Pulmonary artery endothelial cell (primary cell): ENCODE measurements at places on chromosomes 1 and 21.

DNA sequence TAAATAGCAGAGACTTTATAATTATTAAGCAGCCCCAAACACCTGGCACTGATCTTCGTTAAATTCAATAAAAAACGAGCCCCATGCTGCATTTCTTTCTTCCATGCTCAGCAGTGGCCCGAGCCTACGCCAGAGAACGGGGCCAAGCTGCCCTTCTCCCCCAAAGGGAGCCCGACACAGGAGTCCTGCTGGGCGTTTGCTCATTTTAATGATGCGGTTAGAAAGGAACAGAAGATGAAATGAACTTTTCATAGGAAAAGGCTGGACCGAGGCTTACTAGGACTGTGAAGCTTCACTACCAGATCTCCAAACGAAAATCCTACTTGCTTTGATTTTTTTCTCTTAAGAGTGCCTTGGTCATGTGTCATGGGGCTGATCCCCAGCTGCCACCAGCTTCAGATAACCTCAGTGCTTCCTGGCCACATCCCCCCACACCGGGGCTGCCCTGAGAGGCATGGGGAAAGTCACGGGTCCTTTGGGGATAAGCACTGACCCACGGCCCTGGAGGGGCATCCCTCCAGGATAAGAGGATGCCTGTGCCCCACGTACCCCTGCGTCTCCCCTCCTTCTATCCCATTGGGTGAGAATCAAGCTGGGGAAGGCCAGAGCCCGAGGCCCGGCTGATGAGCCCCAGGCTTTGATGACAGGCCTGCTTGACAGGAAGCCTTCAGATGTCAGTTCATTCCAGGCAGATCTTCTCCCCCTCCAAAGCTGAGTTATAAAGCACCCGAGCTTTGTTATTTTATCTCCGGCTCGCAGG, 34.2 kb downstream of the PGBD5 start:
- DNase-seq, result no peak

GRCh38 chr1:154745750-154746425, 124.2 kb downstream of the KCNN3 start:
- DNase-seq, result no peak

- DNase-seq, result no peak
These were observed 154.8 kb downstream of the NTPCR start for GRCh38 chr1:233105225-233105624.

DNA sequence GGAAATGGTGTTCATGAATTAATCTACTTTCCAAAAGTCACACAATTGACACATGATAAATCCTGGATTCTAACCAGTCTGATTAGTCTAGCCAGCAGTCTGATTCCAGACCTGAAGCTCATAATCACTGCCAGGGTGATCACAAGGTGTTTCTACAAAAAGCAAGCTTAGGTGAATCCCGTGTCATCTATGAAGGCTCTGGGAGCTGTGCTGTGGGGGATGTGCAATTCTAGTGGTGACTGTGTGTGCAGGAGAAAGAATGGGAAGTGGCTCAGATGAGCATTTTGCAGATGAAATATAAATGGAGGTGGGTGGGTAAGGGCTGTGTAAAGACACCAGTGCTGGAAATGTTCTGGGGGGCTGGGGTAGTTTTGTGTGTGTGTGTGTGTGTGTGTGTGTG, 1.8 kb upstream of the NPPB start:
- DNase-seq, result no peak

- DNase-seq, result no peak
These were observed 223.4 kb downstream of the FMN2 start for GRCh38 chr1:240314845-240315801.

- DNase-seq, result no peak
These were observed 108.2 kb upstream of the SLC35F3 start for GRCh38 chr1:233796146-233796783.

GRCh38 chr1:194295685-194296084, 1109.3 kb upstream of the B3GALT2 start:
- DNase-seq, result no peak

GRCh38 chr1:69409731-69410456, 157.8 kb upstream of the LRRC7 start:
- DNase-seq, result no peak

DNA sequence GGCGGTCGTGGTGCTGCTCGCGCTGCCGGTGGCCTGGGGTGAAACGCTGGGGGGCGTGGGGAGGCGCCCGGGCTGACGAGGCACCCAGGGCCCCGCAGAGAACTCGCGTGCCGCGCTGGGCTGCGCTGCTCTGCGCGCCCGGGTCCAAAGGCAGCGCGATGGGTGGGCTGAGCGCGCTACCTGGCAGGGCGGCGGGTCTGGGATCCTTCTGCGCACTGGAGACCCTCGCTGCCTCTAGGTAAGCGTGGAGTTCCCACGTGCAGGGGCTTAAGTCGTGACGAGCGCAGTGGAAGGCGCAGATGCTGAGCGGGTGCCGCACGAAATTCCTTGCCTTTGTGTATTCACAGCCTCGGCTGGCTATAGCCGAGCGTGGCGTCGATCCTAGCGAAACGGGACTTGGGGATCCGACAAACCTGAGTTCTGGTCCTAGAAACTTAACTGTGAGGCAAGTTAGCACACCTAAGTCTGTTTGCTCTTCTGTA, 24.6 kb downstream of the CR1L start:
- DNase-seq, result no peak

DNA sequence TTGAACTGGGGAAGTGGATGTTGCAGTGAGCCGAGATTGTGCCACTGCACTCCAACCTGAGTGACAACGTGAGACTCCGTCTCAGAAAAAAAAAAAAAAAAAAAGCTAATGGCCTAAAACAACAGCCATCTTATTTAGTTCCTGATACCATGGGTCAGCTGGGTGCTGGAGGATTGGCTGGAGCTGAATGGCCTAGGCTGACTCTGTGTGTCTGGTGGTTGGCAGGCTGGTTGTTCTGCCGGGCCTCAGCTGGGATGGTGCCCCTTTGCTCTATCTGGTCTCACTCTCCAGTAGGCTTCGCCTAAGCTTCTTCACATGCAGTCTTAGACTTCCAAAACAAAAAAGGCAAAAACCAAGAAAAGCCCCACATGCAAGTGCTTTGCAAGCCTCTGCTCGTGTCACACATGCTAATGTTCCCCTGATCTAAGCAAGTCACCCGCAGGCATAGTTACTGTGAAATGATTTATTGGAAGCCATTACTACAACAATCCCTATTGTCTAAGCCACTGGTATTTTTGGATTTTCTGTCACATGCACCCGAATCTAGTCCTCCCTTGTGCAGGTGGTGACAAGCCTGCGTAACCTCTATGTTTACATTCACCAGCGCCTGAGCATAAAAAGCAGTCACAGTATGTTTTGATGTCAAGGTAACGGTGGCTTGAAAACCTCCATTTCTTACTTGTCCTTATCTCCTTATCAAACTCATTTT, 39.6 kb upstream of the KANK4 start:
- DNase-seq, result no peak

DNA sequence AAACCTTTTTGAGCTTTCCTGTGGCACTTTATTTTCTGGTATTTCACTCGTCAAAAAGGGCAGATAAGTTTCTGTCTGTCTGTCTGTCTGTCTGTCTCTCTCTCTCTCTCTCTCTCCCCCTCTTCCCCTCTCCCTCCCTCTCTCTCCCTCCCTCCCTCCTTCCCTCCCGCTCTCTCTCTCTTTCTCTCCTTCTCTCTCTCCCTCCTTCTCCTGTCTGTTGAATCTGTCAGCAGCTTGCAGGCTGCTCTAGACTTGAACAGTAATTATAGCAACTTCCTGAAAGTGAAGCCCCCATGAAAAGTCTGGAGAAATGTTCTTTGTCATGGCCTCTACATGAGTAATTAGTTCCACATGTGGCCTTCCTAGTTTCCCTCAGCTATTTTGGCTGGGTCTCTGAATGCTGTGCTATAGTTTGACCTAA, 275.2 kb upstream of the C1orf105 start:
- no peak for DNase-seq

- DNase-seq, result no peak
These were observed 27.3 kb downstream of the F11R start for GRCh38 chr1:160993544-160994193.

- DNase-seq, result no peak
These were observed 30.2 kb downstream of the RABGAP1L start for GRCh38 chr1:174189428-174190062.

DNA sequence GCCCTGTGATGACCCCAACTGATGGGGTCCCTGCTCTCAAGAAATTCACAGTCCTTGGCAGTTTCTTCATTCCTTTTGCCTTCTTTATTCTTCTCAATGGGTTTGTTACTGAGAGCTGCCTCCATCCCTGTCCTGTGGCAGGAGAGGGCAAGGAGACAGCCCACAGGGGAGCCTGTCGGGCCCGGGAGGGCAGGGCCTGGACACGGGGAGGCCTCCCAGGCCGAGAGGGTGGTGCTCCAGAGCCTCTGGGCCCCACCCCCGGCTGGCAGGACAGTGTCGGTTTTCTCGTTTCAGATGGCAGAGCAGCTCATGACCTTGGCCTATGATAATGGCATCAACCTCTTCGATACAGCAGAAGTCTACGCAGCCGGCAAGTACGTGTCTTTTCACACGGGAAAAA, 36.2 kb downstream of the KCNAB2 start:
- no peak for DNase-seq

GRCh38 chr1:200602632-200603031, 17.9 kb downstream of the KIF14 start:
- no peak for DNase-seq
